ENCODE measurements at places on chromosomes 3 and 15.

DNA sequence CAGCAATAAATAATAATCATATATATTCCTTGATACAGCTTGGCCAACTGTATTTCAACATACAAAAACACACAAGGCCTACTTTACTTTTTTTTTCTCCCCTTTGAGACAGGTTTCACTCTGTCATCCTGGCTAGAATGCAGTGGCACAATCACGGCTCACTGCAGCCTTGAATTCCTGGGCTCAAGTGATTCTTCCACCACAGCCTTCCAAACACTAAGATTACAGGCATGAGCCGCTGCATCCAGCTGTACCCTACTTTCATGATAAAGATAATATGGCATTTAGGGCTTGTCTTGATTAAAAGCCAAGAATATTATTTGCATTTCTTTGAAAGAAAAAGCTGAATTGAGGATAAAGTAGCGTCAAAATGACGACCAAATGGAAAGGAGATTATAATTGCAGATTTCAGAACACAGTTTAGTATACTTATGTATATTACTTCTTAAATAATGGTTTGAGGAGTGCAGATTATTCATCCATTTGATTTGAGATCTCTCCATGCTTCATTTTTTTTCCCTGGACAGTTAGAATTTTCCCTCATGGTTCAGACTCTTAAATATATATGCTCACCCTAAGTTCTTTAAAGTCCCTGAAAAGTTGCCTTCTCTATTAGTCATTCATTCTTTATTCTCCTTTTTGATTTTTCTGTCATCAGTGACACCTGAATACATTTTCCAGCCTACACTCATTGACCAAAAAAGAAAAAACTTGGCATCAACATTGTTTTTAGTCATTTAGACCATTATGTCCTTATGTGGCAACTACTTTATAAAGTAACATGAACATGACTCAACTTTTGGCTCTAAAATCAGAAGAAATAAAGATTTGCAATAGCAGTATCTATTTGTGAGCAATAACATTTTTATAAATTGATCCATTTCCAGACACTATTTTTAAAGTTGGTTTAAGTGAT lies 48.5 kb upstream of the MLF1 start:
- DNase-seq: no peak

- no peak for DNase-seq
Measured at GRCh38 chr15:93178371-93178770, 89.4 kb upstream of the RGMA start.

DNA sequence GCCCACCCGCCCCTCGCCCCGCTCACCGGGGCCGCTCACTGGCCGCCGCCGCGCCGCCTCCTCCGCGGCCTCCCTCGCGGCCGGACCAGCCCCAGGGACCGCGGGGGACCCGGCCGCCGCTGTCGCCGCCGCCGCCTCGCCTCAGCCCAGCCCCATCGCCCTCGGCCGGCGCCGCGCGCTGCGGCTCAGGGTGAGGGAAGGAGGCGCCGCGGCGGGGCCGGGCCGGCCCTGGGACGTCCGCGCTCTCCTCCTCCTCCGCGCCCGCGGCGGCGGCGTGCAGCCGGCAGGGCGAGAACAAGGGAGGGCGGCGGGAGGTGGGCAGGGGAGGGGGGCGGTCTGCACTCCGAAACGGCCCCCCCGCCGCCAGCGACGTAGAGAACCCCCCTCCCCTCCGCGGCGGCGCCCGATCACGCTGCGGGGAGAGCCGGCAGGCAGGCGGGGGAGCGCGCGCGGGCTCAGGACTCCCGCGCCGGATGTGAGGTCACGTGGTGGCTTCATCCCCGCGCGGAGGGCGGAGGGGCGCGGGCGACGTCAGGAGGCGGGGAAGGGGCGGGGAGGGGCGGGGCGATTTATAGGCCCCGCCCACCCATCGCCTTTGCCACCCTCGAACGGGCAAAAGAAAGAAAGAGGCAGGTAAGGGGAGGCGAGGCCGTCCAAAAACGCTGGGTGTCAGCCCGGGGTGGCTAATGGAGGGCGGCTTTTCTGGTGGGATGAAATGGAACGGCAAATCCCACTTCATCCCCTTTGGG lies at the start of gene ATP13A3:
ATP13A3 (minus strand) TSS at position 463 of the 749 bp plus-strand sequence. CDS start 24,812 bp downstream, outside the sequence.
- DNase-seq: peak; percentile 81

DNA sequence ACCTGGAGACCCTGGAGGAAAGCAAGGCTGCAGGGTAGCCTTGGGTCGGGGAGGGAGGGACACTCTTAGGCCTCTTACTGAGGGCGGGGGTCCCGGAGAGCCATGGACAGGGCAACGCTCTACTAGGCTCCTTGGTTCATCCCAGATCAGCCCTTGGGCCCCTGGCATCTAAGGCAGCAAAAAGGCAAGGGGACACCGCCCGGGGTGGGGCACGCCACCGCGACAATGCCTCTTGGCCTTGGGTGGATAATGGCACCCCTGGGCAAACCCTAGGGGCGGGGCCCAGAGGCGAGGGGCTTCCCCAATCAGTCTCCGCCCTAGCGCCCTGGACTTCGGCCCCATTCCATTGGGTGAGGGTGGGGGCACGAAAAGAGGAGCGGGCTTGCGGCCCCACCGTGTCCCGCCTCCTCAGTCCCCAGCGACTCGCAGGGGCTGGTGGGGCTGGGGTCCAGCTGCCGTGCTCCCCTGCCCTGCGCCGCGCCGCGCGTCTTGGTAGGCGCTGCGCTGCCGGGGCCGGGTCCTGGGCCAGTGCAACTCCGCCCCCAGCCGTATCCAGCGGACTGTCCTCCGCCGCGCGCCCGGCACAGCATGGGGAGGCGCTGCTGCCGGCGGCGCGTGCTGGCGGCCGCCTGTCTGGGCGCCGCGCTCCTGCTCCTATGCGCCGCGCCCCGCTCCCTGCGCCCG lies at the start of gene CHST13:
CHST13 (plus strand) TSS at position 411 of the 684 bp plus-strand sequence; CDS start at position 589, 178 bp downstream.
- no peak for DNase-seq

- peak; percentile 20 for DNase-seq
Measured at GRCh38 chr3:115217678-115218451, 70.8 kb upstream of the ZBTB20 start.

DNA sequence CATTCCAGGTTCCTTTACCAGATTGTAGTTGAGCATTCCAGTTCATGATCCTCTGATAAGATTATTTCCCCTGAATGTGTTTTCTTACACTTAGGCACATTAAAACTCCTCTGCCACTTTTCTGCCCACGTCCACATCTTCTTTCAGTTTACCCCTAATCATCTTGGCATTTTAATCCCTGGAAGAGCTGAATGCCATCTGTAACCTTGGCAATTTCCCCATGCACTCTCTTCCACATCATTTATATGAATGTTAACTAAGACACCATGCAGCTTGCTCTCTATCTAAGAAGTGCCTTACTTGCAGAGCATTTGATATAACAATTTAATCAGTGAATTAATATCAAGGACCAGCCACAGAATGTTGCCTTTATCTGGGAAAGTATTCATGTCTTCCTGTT lies 25.8 kb downstream of the TIMP4 start:
- DNase-seq: peak; percentile 11

DNA sequence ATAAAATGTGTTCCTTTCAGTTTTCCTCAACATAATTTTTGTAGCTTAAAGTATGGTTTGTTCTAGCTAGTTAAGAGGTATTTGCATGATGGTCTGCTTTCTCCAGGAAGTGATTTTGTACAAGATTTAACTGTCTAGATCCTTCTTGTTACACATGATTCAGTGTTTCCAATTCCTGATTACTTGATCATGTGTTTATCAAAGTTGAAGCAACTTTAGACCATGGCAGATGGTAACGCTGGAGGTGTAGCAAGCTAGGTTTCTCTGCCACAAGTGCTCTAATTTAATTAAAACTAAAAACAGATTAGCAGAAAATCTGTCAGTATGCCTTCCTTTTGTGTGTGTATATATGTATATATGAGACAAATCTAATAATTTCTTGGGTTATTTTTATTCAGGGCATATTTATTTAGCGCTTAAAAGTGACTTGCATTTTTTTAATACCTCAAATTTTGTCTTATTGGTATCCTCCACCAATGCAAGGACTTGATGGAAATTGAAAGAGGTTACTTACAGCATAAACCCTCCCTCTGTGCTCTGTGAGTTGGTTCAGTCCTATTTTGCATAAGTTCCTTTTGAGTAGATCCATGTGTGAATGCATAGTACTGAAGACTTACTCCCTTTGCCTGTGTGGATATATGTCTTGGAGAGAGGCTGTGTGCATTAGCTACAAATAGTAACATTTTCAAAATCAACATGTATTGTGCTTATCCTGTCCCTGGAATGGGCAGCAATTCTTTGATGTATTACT lies 157.3 kb upstream of the CGNL1 start:
- peak; percentile 87 for DNase-seq

Data from DMS 273 treated with DMSO at 0.1 percent for 48 hours (cell line).